ENCODE measurements at places on chromosomes 16 and 17.

GRCh38 chr16:88013091-88013609 lies 61.9 kb downstream of the BANP start:
- no peak for DNase-seq

DNA sequence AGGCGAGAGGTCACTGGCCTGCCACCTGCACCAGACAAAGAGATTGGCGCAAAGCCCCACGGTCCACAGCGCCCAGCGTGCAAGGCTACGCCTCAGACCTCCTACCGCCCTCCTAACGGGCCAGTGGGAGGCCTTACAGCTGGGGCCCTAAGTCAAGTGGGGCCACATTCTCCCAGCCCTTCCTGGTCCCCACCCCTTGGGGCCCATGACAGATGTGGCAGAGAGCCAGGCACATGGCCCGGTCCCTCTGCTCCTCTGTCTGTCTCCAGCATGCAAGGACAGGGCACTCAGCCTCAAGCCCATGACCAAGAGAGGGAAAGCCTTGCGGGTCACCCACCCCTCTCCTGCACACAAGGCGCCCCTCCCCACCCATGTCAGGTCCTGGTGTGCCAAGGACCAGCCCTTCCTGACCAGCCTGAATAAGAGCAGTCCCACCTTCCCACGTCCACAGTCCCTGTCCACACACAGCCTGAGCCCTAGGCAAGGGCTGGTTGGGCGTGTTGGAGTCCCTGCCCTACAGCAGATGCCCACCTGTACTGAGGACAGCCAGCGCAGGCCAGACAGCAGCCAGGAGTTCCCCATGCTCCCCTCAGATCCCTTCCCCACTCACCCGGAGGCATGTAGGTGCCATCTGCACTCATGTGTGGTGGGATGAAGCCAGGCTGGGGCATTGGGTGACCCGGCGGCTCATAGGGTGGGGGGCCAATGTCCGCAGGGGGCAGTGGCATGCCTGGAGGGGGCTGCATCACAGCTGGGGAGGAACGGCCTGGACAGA lies 25.3 kb downstream of the CDIP1 start:
- no peak for DNase-seq

GRCh38 chr17:14337596-14338079 lies 36.8 kb downstream of the HS3ST3B1 start:
- no peak for DNase-seq

DNA sequence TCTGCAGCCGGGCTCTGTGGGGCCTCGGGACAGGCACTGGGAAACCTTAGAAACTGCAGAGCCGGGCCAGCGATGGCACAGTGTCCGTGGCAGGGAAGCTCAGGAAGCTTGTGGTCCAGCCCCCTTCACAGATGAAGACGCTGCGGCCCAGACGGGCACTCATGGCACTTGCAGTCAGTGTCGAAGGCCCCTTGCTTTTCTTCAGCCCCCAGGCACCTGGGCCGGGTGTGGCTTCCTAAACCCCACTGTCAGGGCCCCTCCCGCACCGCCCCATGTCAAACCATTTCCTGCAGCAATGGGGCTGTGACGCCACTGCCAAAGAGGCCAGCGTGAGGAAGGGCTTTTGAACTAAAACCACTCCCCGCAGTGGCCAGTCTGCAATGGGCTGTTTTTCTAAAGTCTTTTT lies 164.0 kb downstream of the LAT start:
- DNase-seq: no peak

- no peak for DNase-seq
Observed at GRCh38 chr16:85935974-85936760, 37.2 kb downstream of the IRF8 start.

DNA sequence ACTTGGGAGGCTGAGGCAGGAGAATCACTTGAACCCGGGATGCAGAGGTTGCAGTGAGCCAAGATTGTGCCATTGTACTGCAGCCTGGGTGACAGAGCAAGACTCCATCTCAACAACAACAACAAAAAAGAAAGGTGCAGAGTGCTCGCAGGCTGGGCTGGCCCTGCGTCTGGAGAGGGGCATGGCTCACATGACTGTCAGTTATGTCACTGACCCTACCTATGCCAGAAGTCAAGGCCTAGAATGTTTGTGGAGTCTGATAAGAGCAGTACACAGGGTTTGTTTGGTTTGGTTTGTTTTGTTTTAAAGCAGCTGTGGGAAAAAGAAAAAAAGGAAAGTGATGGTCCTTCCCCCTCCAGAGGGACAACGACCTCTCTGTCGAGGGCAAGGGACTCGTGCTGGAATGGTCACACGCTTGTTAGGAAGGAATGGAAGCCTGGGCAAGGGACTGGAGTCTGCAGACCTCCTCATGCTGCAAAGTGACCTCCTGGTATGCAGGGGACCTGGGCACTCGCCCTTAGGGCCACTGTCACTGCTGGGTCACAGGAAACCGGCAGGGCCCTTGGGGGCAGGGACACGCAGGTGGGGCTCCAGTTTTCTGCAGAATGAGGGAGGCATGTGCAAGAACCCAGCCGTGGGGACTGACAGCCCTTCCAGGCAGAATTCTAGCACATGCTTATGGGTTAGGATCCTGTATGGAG lies 10.1 kb upstream of the OSGIN1 start:
- no peak for DNase-seq

DNA sequence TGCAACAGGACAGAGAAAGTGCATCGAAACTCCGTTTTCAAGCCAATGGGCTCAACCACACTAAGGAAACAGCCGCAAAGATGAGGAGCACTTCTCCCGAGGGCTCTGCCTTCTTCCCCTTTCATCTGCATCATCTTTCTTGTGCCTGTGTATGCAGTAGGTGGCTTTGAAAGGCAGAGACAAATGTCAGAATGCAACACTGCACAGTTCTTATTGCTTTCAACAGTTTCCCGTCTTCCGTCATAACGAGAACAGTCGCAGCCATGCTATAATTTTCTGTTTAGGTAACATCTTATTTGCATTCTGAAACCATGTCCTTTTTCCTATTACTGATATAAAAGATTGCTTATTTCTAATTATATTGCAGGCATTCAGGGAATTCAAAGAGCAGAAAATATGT lies 205.2 kb downstream of the SLC39A11 start:
- no peak for DNase-seq

GRCh38 chr17:77700165-77700881 lies 258.2 kb upstream of the TNRC6C start:
- no peak for DNase-seq

- no peak for DNase-seq
Observed at GRCh38 chr17:56899403-56899802, 14.4 kb downstream of the TRIM25 start.

GRCh38 chr17:68567035-68567434 lies 34.1 kb downstream of the FAM20A start:
- DNase-seq: no peak

GRCh38 chr17:21425321-21425720 lies 49.2 kb downstream of the KCNJ12 start:
- no peak for DNase-seq

- no peak for DNase-seq
Observed at GRCh38 chr17:19486351-19487023, 47.2 kb upstream of the SLC47A1 start.

- DNase-seq: no peak
Observed at GRCh38 chr17:7441266-7441665, 2.0 kb downstream of the FGF11 start.

- DNase-seq: no peak
Observed at GRCh38 chr16:84119368-84119767, 2.6 kb upstream of the MBTPS1 start.

GRCh38 chr17:70786081-70786480 lies 616.7 kb downstream of the KCNJ2 start:
- DNase-seq: no peak

DNA sequence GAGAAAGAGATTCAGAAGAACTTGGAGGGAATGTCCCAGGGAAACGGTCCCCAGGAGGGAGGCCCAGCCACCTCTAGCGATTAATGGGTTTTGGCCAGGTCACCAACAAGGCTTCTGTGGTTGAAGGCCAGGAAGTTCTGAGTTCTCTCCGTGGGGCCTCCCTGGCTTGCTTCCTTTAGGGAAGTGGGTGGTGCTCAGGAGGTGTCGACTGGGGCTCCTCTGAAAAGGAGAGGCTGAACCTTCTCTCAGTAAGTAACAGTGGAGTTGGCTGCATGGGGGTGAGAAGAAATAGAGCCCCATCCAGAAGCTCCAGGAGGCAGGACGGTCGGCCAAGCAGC lies 77.1 kb upstream of the GSE1 start:
- no peak for DNase-seq

- DNase-seq: no peak
Observed at GRCh38 chr16:30561089-30561816, 3.1 kb upstream of the ZNF764 start.

DNA sequence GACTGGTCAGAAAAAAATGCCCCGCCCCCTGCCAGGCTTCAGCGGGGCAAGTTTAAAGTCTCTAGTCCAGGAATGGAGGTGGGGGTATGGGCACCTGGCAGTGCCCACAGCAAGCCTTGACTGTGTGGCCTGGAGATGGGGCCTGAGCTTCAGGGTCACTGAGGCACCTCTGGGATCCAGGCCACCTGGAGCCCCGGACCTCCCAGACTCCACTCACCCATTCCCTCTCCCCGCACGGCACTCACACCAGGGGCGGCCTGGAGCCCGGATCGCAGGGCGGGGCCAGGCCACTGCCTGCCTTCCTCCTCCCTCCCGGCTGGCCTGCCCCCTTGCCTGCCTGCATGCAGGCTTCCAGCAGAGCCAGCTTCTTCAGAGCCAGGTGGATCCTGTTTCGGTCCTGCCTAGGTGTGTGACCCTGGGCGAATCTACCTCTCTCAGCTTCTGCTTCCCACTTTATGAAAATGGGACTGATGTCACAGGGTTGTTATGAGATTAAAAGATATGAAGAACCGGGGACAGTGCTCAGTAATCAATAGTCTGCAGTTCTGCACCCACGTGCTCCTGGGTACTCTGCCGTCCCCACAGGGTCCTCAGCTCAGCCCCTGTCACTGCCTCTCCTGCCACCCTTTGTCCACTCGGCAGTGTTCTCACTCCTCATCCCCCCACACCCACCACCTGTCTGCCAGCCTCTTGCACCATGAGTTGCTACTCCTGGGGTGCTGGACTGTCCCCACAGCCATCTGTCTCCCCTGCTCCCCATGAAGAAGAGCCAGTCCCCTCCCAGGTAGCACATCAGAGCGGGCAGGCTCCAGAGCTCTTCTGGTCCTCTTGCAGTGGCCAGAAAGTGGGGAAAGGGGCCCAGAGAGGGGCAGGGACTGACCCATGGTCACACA lies 1.2 kb upstream of the TCAP start:
- DNase-seq: no peak

DNA sequence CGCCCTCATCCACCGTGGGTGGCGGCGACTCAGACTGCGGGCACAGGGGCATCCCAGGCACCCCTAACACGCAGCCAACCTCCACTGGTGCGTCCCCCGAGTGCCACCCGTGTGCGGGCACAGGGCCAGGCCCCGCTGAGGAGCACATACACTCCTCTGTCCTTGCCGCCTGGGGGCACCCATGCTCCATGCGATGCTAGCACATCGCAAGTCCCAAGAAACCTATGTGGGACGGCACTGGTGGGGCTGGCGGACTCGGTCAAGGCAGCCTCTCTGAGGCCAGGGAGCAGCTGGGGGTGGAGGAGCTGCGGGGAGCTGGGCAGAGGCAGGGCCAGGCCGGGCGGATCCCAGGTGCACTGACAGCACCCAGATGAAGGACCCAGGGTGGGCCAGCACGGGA lies 4.0 kb downstream of the ZNF598 start:
- DNase-seq: no peak

GRCh38 chr16:76241755-76242154 lies 35.4 kb upstream of the CNTNAP4 start:
- DNase-seq: no peak

Data from stromal cell of bone marrow (primary cell).